Activated CD8-positive, alpha-beta memory T cell treated with anti-CD3 and anti-CD28 coated beads, Interleukin-2, amount 10 ng/mL, durations not matched to agents 7 days and 5 days (primary cell): ENCODE measurements at places on chromosomes 7 and 10.

- DNase-seq: peak; percentile 71
- H3K4me3 ChIP-seq: no peak overlapping the region
- no peaks in the 10 kb centered on the region for H3K27me3 ChIP-seq
- H3K4me1 ChIP-seq: no peaks in the 10 kb centered on the region
These were observed 45.0 kb downstream of the ZCCHC24 start for GRCh38 chr10:79400146-79401004.

- no peak for DNase-seq
- no peaks in the 10 kb centered on the region for H3K36me3 ChIP-seq
- no peaks in the 10 kb centered on the region for H3K27me3 ChIP-seq
- H3K4me1 ChIP-seq: no peaks in the 10 kb centered on the region
- no peak overlapping the region for H3K4me3 ChIP-seq
These were observed 200.9 kb downstream of the ADAM12 start for GRCh38 chr10:126187399-126187798.

DNA sequence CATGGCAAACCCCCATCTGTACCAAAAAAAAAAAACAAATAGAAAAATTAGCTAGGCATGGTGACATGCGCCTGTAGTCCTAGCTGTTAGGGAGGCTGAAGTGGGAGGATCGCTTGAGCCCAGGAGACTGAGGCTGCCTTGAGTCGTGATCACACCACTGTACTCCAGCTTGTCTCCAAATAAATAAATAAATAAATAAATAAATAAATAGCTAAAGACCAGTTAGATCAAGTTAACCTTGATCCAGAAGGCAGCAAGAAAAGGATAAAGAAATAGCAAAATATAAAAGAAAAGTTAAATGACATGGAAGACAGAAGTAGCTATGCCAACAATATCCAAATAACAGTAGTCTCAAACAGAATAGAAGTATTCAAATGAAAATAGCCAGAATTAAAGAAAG, 132.2 kb upstream of the SH2B2 start:
- H3K27ac ChIP-seq: no peak overlapping the region
- DNase-seq: no peak
- H3K36me3 ChIP-seq: no peaks in the 10 kb centered on the region
- H3K27me3 ChIP-seq: no peaks in the 10 kb centered on the region

- peaks cover 39% of the 10 kb centered on the region for H3K4me1 ChIP-seq
- DNase-seq: peak; percentile 46
- no peak overlapping the region for H3K4me3 ChIP-seq
- H3K36me3 ChIP-seq: no peaks in the 10 kb centered on the region
- H3K27me3 ChIP-seq: no peaks in the 10 kb centered on the region
- H3K27ac ChIP-seq: peak overlapping the region; percentile 39
These were observed 93.7 kb downstream of the EPC1 start for GRCh38 chr10:32253276-32253675.

- peak; percentile 59 for DNase-seq
- peaks cover 37% of the 10 kb centered on the region for H3K36me3 ChIP-seq
- no peak overlapping the region for H3K4me3 ChIP-seq
- H3K4me1 ChIP-seq: peaks cover 36% of the 10 kb centered on the region
These were observed 205.8 kb upstream of the FRMD4A start for GRCh38 chr10:14536241-14537213.

DNA sequence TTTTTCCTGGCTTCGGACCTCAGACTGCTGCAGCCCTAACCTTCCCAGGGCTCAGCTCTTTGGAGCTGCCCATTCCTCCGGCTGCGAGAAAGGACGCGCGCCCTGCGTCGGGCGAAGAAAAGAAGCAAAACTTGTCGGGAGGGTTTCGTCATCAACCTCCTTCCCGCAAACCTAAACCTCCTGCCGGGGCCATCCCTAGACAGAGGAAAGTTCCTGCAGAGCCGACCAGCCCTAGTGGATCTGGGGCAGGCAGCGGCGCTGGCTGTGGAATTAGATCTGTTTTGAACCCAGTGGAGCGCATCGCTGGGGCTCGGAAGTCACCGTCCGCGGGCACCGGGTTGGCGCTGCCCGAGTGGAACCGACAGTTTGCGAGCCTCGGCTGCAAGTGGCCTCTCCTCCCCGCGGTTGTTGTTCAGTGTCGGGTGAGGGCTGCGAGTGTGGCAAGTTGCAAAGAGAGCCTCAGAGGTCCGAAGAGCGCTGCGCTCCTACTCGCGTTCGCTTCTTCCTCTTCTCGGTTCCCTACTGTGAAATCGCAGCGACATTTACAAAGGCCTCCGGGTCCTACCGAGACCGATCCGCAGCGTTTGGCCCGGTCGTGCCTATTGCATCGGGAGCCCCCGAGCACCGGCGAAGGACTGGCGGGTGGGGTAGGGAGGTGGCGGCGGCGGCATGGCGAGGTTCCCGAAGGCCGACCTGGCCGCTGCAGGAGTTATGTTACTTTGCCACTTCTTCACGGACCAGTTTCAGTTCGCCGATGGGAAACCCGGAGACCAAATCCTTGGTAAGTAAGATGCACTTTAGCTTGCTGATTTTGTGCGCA, at the start of gene PLXDC2:
PLXDC2 (plus strand) TSS at position 22 of the 820 bp plus-strand sequence.
- H3K4me3 ChIP-seq: peak within 1 kb of the TSS; percentile 13
- peaks cover 2% of the 10 kb centered on the region for H3K4me1 ChIP-seq
- H3K27me3 ChIP-seq: peaks cover 51% of the 10 kb centered on the region

DNA sequence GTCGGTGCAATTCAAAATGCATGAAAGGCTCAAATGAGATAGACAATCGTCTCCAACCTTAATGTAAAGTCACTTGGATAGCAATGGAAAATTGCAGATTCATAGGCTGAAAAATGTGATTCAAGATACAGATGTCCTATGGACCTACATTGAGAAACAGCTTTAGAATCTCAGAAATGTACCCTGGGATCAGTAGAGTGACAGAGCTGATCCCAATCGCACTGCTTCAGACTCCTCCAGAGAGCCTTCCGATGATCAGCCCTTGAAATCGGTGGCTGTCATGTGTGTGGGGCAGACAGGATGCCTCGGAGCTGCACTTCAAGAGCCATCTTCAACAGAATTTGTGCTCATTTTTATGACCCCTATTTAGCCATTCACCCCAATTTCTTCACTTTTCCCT, 240.1 kb upstream of the GRB10 start:
- H3K36me3 ChIP-seq: peaks cover 3% of the 10 kb centered on the region
- no peak for DNase-seq
- no peak overlapping the region for H3K4me3 ChIP-seq
- no peaks in the 10 kb centered on the region for H3K27me3 ChIP-seq

GRCh38 chr10:96850825-96851224, 18.7 kb downstream of the LCOR start:
- no peak overlapping the region for H3K27ac ChIP-seq
- no peak overlapping the region for H3K4me3 ChIP-seq
- DNase-seq: no peak
- H3K36me3 ChIP-seq: peaks cover 10% of the 10 kb centered on the region
- H3K27me3 ChIP-seq: no peaks in the 10 kb centered on the region
- H3K4me1 ChIP-seq: no peaks in the 10 kb centered on the region

GRCh38 chr10:60950300-60950699, 6.3 kb upstream of the RHOBTB1 start:
- H3K27ac ChIP-seq: no peak overlapping the region

DNA sequence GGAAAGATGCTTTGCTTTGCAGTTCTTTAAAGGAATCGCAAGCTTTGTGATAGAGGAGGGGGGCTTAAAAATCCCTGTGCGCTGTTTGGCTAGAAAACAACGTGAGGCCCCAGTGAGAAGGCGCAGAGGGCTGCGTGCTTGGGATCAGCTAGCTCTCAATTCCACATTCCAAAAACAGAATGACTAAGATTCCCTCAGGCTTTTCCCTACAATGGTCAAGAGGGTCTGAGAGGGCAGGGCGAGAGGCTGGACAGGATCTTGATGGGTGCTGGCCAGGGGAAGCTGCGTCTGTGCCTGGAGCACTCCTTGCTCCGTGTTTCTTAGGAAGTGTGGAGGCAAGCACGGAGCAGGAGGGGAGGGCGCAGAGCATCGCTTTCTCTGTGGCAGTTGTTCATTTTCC, 72.1 kb upstream of the INHBA start:
- no peaks in the 10 kb centered on the region for H3K4me1 ChIP-seq
- no peaks in the 10 kb centered on the region for H3K27me3 ChIP-seq
- no peak overlapping the region for H3K27ac ChIP-seq
- DNase-seq: no peak

DNA sequence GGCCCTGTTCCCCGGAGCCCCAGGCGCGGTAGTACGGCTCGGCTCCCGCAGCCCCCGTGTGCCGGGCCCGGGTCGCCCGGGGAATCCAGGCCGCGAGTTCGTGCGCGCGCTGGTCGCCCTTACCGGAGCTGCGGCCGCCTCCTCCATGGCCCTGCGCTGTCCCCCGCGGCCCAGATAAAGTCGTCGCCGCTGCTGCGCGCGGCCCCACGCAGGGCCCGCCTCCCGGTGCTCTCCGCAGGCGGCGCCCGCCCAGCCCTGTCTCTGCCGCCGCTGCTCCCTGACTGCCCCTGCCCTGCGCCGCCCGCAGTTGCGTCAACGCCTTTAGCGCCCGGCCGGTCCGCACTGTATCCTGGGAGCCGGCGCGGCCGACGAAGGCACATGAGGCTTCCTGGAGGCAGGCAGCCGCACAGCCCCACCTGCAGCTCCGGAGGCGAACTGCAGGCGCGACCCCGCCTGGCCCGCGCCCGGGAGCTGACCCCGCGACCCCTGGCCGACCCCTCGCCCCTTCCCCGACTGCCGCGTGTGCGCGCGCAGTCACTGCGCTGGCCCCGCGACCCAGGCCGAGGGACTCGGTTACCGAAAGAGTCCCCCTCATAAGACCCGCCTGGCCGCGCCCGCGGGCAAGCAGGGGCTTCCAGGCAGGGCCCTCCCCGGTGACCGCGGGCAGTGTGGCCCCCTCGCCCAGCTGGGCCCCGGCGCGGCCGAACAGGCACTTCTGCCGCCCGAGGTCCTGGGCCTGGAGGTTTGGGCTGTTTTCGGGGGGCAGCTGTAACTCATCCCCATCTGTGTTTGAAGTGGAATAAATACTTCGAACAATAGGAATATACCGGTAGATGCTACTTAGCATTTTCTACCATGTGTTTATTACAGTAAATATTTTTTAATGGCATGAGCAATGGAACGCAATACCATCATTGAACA, 127.1 kb upstream of the ZNF746 start:
- peak overlapping the region; percentile 84 for H3K27ac ChIP-seq
- H3K4me1 ChIP-seq: peaks cover 45% of the 10 kb centered on the region
- DNase-seq: peak; percentile 94

- no peaks in the 10 kb centered on the region for H3K4me1 ChIP-seq
- H3K27ac ChIP-seq: no peak overlapping the region
- H3K36me3 ChIP-seq: no peaks in the 10 kb centered on the region
These were observed 5.1 kb upstream of the BLNK start for GRCh38 chr10:96276426-96276825.

DNA sequence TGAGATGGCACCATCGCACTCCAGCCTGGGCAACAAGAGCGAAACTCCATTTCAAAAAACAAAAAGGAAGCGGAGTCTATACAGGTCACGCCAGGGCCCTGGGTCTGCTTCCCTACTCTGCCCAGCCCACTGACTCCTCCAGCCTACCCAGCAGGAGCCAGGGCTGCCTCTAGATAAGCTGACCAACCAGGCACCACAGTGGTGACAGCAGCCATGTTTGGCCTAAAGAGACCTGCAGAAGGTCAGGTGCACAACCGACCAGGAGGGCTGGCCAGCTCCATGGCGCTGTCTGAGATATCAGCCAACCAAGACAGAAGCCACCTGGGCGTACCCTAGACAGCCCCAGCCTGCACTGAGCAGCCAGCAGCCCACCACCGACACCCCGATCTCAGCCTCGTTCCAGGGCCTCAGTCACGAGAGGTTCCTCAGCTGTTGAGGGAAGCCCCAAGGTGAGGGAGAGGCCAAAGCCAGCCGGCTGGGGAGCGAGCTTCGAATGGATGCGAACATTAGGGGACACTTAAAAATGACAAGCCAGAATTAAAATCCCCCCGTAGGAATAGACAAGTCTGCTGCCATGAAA, 24.4 kb upstream of the PWWP2B start:
- no peaks in the 10 kb centered on the region for H3K36me3 ChIP-seq
- H3K4me1 ChIP-seq: peaks cover 3% of the 10 kb centered on the region
- no peak for DNase-seq
- H3K27me3 ChIP-seq: no peaks in the 10 kb centered on the region

GRCh38 chr7:18499407-18500177, 4.0 kb downstream of the HDAC9 start:
- no peak overlapping the region for H3K4me3 ChIP-seq
- H3K36me3 ChIP-seq: no peaks in the 10 kb centered on the region
- no peak for DNase-seq
- H3K4me1 ChIP-seq: peaks cover 13% of the 10 kb centered on the region

DNA sequence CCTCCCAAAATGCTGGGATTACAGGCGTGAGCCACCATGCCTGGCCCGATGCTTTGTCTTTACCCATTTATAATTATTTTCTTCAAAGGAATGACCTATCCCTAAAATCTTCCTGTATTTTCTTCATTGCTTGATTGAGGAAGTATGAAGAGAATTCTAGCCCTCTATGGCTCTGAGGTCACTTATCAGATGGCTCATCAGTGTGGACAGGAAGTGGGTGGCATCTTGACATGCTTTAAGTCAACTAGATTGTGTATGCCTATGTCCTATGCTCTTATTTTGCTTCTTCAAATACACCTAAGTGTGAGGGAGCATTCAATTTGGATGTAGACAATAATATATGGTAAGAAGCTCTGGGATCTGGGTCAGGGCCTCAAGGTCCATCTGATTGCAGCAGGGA, 1020.5 kb downstream of the LRMDA start:
- no peak overlapping the region for H3K27ac ChIP-seq
- no peak overlapping the region for H3K4me3 ChIP-seq
- DNase-seq: no peak
- no peaks in the 10 kb centered on the region for H3K27me3 ChIP-seq

DNA sequence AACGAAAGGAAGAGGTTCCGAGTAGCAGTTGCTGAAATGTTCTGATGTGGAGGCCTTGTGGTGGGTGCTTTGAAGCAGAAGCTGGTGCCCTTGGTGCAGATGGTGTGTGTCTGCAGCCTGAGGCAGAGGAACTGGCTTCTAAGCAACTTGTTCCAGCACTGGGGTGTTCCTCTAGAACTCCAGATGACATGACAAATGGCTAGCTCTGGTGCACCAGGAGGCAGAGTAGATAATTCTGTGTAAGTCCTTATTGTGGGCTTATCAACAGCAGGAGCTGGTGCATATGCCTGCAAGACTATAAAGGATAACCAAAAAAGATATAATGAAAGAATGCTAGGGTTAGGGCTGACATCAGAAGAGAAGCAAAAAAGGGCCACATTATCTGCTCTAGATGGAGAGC, 76.5 kb downstream of the ARL5B start:
- no peak for DNase-seq
- H3K27ac ChIP-seq: no peak overlapping the region
- H3K27me3 ChIP-seq: no peaks in the 10 kb centered on the region
- no peaks in the 10 kb centered on the region for H3K4me1 ChIP-seq
- no peaks in the 10 kb centered on the region for H3K36me3 ChIP-seq

DNA sequence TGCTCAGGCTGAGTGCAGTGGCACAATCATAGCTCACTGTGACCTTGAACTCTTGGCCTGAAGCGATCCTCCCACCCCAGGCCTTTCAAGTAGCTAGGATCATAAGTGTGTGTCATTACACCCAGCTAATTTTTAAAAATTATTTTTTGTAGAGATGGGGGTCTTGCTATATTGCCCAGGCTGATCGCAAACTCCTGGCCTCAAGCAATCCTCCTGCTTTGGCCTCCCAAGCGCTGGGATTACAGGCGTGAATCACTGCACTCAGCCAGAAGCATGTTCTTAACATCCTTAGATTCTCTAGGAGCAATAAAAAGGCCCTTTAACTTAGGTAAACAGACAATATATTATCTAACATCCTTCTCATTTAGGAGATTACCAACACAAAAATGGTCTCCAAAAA, 38.3 kb upstream of the EFCAB10 start:
- no peak overlapping the region for H3K27ac ChIP-seq
- H3K4me1 ChIP-seq: no peaks in the 10 kb centered on the region
- no peak for DNase-seq
- H3K4me3 ChIP-seq: no peak overlapping the region
